ENCODE measurements at places on chromosomes 11 and 22.

DNA sequence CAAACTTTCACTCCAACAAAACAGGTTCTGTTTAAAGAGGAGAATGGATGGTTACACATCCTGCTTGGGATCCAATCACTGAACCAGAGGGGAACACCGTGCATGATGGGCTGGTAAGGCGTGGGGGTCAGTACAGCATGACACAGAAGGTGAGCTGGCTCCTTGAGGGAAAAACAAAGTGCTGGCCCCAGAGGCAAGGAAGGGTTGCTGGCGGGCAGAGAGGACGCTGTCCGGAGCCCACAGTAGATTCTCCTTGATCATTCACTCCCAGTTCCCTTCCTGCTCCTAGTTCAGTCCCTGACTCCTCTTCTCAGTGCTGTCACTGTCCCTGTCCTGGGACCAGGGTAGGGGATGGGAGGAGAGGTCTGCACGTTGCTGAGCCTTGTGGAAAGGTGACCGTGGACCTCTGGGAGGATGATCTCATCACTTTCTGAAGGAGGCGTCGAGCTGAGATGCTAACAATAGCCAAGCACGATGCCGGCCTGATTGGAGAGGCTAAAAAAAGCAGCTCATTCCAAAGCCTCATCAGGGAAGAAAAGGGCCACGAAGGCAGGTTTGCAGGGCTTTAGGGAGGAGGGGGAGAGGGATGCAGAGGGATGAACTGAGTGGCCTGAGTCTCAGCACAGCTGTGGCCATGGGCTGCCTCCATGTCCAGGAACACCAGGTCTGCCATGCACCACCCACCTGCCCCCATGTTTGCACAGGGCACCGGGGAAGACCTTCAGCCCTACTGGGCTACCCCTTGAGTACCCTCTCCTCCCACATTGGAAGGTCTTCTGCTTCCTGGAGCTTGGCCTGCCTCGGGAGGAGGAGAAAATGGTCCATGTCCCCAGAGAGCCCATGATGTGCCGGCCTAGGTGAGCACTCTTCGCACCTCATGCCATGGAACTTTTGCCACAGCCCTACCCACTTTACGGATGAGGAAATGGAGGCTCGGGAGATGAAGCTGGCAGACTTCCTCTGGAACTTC, 72.7 kb upstream of the RTL6 start:
- DNase-seq = no peak

DNA sequence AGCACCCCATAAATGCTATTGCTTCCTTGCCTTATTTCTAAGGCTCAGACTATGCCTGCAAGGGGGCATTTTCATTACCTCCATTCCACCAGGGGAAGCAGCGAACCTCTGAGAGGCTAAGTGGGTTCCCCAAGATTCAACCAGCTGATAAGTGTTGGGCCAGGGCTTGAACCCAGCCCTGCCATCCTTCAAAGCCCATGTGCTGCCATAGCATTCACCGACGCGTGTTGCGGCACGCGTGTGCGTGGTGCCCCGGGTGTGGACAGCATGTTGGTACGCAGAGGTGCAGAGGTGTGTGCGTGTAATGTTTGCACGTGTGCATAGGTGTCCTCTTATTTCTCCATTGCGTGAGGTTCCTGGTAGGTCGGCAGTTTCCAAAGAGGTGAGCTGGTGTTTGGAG, 66.0 kb upstream of the PPARA start:
- DNase-seq = no peak

- DNase-seq = peak; percentile 16
Measured at GRCh38 chr11:45543808-45544422, 121.5 kb downstream of the CHST1 start.

DNA sequence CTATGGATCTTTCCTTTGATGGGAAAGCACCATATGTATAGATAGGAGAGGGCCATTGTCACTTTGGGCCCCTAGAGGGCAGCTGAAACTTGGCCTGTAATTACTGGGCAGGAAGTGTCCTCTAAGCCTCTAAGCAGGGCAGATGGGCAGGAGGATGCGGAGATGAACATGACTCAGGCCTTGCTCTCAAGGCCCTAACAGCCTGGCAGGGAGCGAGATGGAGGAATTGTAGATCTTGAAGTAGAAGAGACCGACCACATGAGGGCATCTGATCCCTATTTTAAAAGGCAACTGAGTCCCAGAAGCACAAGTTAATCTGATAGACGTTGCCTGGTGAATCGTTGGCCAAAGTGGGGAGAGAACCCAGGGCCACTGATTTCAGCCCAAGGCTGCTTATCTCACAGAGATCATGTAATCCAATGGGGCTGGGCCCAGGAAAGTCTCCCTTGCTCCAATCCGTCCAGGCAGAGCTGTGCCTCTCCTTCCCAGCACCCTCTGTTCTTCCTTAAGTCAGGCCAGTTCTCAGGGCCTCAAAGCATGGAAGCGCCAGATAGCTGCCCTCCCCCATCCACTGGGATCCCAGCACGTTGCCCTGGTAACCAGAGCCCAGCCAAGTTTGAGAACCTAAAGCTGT, 2.5 kb upstream of the SEPTIN3 start:
- peak; percentile 87 for DNase-seq

DNA sequence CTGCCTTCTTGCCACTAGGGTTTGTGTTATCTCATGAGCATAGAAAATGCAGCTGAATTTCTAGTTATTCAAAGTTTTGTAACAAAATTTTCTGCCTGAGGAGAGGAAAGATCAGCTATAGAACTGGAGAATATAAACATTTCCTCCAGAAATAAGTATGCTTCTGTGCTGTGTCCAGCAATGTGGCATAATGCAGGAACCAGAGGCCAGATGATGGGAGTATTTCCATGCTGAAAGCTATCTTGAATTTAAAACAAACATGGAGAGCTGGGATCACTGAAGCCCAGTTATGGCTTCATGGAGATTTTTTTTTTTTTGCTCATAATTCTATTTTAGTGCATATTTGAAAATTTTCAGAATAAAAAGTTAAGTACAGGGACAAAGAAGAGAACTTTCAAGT, 608.2 kb downstream of the SOX6 start:
- DNase-seq = no peak

- DNase-seq = no peak
Measured at GRCh38 chr22:32364210-32364609, 6.5 kb downstream of the RFPL3 start.

DNA sequence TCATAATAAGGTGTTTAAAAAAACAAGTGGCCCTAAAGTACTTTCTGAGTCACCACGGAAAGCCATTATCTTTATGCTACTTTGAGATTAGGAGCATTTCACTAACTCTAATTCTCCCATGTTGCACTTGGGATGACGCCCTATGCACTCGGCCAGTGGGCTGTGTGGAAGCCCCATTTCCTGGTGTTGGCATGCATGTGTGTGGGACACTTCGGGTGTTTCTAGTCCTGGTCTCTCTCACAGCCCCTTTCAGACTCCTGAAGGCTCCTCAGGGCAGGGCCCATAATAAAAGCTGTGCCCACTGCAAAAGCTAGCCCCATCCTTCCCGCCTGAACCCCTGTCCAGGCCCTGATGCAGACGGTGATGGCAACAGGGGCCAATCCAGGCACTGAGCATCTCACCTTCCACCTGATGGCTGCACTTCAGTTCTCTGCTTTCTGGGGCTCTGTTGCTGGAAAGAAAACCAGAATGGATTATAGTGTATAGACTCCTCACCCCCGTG, 14.9 kb upstream of the FXYD2 start:
- DNase-seq = no peak

- DNase-seq = no peak
Measured at GRCh38 chr11:129291546-129291945, 84.1 kb upstream of the BARX2 start.

DNA sequence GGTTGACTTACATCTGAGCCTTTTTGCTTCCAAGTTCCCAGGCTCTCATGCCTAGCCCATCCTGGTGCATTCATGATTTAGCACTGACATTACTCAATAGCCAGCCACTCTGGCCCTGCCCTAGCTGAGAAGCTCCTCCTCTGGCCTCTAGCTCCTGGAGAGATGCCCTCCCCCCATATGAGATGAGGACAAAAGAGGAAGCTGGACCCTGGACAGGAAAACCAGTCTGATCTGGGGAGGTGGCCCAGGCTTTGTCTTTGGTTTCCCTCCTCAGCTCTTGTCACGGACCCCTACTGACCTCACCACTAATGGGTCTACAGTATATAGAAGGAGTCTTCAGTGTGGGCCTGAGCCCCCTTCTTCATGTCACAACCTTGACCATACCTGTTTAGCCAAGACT, 3.0 kb downstream of the RHOG start:
- no peak for DNase-seq

GRCh38 chr11:104372111-104372510, 208.2 kb upstream of the PDGFD start:
- no peak for DNase-seq
